Uterine smooth muscle cell (primary cell): ENCODE measurements at places on chromosomes 3 and 15. TPM values are rescaled to one million over a fixed set of nuclear protein-coding genes. Genes with fewer than 3 reads are reported as not detected.

AGBL1 gene
- not detected in 2 replicates for total RNA-seq

CTXN2 gene
- total RNA-seq: not detected in 2 replicates

EDEM1 gene
- total RNA-seq: 47.9 and 73.2 TPM in 2 replicates

CAMK2N2 gene
- total RNA-seq: 0.25 and 0.33 TPM in 2 replicates

FBXW12 gene
- total RNA-seq: not detected in 2 replicates

CFAP44 gene
- 2.1 TPM in 2 replicates for total RNA-seq

PLCB2 gene
- total RNA-seq: 0.12 and 0.66 TPM in 2 replicates

HIGD1A gene
- 145 and 241 TPM in 2 replicates for total RNA-seq

PLA1A gene
- 0.25 and 0.33 TPM in 2 replicates for total RNA-seq
